ENCODE measurements at places on chromosomes 5 and 9.
A peak's percentile ranks its signal among the peaks of the same experiment; 100 is the strongest.

DNA sequence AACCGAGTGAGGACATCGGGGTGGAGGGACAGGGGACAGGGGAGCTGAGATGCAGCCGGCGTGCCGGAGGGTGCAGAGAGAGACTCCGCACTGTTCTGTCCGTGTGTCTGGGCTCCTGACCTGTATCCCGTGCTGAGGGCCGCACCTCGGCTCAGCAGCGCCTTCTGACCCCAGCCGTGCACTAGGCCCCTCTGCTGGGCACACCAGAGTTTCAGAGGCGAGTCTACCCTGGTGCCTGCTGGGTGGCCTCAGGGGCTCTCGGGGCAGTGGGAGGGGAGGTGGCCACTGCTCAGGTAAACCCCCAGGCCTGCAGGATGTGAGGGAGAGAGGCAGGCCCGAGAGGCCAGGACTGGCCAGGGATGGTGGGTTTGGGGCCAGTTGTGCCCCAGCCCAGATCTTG, 100.2 kb downstream of the RXRA start:
- no peak for DNase-seq

GRCh38 chr5:22391956-22392355, 461.2 kb downstream of the CDH12 start:
- no peak for DNase-seq

DNA sequence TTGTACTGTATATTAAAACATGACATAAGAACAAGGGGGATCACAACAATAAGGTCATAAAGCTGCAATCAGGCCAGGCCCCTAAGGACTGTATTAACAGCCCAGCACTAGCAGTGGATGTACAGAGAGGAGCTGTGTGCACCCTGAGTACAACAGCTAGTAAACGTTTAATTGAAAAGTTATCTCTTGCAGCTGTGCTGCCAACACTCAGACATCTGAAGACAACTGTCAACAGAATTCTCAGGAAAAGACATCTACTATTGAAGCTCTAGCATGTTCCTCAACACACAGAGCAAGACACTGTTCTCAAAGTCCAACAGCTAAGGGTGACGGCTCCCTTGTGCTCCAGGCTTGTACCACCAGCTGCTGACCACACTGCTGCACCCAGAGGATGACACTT, 199.6 kb downstream of the DCP2 start:
- no peak for DNase-seq

GRCh38 chr9:95517559-95518425, 1.0 kb upstream of the PTCH1 start:
- DNase-seq = no peak

DNA sequence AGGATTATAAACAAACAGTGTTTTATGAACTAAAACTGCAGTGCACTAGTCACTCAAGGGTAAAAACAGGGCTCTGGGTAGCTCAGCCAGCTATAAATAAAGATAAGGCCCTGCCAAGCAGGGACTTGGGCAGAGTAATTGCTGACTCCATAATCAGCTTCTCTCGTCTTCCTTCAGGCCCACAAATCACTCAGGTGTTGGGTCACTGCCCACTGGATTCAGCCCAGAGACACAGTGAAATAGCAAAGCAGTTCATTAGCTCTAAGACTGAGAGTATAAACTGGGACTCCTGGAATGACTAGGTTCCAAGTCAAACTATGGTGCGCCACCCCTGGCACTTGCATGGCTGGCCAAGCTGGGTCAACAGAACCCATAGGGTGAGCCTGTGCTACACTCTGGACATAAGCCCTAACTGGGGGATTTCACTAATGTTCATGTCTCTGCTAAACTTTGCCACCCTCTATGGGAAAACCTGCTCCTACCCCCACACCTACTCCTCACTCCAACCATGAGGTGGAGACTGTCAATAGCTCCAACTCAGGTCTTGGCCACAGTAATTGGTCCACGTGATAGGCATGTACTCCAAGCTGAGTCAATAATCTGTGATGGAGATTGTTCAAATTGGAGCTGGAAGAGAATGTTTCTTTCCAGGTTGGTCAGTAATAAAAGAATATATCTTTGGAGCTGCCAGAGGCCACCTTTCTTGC, 158.5 kb downstream of the SLIT3 start:
- peak; percentile 49 for DNase-seq

- DNase-seq = no peak
Observed at GRCh38 chr5:146877783-146878475, 628 bp downstream of the PPP2R2B start.

- no peak for DNase-seq
Observed at GRCh38 chr5:7261049-7261448, 134.9 kb upstream of the ADCY2 start.

DNA sequence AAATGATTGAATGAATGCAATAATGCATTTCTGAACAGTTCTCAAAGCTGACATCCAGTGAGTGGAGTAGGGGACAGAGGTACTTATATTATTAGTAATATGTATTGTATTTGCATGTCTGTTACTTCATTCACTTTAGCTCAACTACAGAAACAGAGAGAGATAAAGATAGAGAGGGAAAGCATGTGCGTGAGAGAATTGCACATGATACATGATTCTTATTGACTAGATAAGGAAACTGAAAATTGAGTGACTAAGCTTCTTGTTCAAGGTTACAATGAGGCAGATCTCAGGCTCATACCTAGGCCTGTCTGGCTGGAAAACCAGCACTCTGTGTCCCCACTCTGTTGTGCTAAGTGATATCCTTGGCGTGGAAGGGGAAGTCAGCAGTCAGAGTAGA, 337.7 kb upstream of the KLF4 start:
- no peak for DNase-seq

GRCh38 chr5:112316006-112316405, 103.1 kb downstream of the EPB41L4A start:
- DNase-seq = no peak

GRCh38 chr9:74035786-74036185, 461.3 kb upstream of the RORB start:
- DNase-seq = no peak

- no peak for DNase-seq
Observed at GRCh38 chr9:120261419-120261818, 318.5 kb downstream of the CDK5RAP2 start.

DNA sequence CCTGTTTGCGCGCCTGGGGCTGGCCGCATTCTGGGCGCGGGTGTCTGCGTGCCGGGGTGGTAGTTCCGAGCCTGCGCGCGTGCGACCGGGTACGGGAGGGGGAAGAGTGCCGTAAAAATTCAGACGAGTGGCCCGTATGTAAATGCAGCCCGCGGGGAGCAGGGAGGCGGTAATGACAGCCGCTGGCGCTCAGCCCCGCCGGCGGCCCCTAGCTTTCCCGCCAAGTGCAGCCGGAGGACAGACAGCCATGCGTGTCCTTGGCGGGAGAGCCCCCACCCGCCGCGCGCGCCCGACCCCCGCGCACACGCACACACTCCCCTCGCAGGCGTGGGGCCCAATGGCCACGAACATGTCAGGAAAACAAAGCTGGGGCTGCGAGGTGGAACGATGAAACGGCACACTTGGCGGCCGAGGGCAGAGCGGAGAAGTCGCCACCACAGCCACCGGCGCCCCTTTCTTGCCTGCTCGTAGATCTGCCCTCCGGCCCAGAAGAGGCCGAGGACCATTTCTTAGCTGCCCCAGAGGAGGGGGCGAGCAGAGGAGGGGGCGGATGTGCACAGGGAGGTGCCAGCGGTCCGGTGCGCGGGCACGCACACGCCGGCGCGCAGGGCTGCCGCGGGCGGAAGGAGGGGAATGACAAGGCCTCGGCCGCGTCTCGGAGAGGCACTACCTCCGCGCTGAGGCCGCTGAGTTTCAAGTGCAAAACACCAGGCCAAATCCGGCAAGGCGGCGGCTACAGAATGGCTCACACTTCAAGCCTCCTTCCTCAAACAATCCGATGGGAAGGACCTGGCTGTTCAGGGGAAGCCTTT, 208.4 kb downstream of the MEF2C start:
- DNase-seq = no peak

DNA sequence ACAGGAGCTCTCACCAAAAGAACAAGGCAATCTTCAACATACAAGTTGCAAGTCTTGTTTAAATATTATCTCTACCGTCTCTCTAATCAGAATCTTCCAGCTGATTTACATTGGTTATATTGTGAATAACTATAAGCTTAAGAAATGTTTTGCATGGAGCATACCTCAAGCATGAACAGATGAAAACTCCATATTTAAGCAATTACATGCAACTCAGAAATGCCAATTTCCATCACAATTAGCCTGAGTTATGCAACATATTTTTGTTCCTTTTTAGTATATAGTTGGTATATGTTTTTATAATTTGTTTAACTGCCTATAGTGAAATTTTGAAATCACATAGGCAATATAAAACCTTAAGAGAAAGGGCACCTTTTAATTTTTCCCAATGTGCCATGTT, 142.5 kb downstream of the DENND1A start:
- no peak for DNase-seq

- no peak for DNase-seq
Observed at GRCh38 chr9:121055642-121056143, 5.6 kb upstream of the C5 start.

- no peak for DNase-seq
Observed at GRCh38 chr9:123359546-123359945, 3.5 kb downstream of the CRB2 start.

DNA sequence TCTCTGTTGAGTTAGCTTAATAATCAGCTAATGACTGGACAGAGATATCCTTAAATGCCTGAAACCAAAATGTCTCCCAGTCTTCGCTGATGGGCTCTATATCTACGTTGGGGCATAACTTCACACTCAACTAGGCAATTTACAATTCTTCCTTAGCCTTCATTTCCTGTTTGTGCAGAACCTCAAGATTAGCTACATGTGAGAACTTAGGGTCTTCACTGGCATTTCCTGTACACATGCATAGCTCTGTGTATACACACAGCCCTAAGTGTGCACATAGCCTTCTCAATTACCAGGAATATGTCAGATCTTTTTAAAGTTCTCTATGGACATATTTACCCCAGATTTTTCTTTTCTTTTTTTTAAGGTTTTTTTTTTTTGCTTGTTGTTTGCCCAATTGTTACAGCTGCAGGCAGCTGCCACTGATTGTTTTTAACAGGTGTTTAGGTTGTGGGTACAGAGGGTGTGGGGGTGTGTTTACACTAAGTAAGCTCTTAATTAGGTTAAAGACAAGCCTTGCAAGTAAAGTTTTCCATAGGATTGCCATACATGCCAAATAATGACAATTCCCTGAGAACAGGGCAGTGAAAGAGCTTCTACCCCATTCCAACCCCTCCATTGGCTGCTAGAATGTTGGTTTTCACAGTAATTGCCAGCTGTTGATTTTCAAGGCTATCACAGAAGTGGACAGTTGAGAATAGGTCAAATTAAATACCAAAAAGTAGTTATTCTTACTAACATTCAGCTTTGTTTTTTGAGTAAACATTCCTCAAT, 441.0 kb downstream of the TLE4 start:
- no peak for DNase-seq

- DNase-seq = no peak
Observed at GRCh38 chr9:86459191-86459590, 105.0 kb upstream of the TUT7 start.

GRCh38 chr9:94600715-94601114, 7.1 kb upstream of the FBP2 start:
- DNase-seq = peak; percentile 30

- no peak for DNase-seq
Observed at GRCh38 chr5:21613971-21614488, 1239.1 kb downstream of the CDH12 start.

DNA sequence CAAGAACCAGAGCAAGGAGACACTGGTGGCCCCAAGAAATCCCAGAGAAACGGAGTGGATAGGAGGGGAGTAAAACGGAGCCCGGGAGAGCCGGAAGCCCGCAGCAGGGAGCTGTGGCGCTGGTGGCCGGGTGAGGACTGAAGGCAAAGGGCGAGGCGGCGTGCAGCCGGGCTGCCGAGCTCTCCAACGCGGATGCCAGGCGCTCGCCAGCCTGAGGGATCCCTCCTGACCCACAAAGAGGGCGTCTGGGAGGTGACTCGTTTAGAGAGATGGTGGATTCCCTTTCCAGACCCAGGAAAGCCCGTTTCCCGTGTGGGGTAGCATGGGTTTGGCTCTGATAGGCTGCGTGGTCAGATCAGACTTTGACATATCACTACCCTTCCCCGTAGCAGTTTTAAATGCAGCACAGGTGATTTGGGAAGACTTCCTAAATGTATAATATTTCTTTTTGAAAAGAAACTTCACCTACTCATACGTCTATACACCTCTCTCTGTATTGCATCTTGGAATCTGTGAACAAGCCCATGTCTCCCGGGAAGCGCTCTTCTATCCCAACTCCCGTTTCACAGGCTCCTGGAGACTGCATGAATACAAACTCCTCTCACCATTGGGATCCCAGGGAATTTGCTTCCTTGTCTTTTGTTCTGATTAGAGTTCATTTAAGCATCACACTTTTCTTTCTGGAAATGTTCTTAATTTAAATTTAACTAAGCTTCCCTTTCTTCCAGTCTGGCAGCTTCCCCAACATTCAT, 158.1 kb downstream of the C9orf152 start:
- no peak for DNase-seq

DNA sequence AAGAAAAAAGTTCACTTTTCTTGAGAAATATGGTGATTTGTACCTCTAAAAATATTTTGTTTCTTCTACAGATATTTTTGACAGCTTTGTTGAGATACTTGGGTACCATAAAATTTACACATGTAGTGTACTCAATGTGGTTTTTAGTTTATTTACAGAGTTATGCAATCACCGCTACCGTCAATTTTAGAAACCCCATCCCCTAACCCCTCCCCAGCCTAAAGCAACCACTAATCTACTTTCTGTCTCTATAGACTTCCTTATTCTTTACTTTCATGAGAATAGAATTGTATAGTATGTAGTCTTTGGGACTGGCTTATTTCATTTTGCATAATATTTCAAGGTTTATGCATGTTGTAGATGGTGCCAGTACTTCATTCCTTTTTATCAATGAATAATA, 45.0 kb upstream of the TDRD7 start:
- no peak for DNase-seq

- no peak for DNase-seq
Observed at GRCh38 chr9:33452828-33453271, 5.5 kb upstream of the AQP3 start.

DNA sequence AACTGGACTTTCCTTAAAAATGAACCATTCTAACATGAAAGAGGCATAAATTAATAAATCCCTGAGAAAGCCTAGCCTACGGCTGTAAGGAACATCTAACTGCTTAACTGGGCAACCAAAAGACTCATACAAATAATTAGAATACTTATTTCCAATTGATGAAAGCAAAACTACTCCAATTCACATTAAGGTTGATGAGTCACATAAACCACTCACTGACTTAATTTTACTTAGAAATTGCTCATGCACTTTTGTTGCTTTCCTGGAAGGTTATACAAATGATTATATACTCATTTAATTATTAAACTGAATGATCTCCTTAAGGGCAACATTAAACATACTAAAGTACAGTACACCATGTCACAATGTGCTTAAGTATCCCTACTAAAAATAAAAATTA, 101.9 kb downstream of the NFIB start:
- DNase-seq = no peak

- DNase-seq = no peak
Observed at GRCh38 chr5:96816411-96816939, 8.7 kb upstream of the ERAP1 start.

DNA sequence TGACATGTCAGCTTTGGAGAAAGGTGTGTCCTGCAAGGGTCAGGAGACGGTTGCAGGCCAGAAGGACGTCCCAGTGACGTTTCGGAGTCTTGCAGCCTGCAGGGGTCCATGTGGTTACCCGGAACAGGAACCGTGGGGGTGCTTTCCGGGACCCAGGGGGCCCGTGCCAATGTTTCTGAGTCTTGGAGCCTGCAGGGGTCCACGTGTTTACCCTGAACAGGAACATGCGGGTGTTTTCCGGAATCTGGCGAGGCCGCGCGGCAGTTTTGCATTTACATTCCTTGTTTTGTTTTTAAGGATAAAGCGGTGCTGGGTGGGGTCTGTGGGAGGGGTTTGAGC, 30.6 kb downstream of the NKD2 start:
- DNase-seq = no peak

- no peak for DNase-seq
Observed at GRCh38 chr5:132499440-132500243, 9.1 kb upstream of the IRF1 start.

All from gastrocnemius medialis (tissue), 4 donors.